ENCODE measurements at places on chromosomes 7 and 10.

DNA sequence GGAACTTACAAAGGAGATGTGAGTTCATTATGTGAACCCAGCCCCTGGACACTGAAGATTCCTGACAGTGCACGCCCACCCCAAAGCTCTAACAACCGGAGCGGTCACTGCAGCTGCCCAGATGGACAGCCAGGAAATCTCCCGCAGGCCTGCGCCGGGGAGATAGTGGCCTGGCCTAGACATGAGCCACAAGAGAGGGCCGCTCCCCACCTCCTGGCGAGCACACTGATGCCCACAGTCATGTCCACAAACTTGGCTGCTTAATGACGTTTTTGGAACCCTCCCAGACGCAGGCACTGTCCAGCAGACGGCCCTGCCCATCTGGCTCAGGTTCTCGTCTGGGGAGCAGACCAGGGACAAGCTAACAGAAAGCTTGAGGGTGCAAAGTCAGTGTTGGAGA is 34.2 kb downstream of the TCERG1L start:
- no peak for DNase-seq

- DNase-seq: no peak
Observed at GRCh38 chr7:47670729-47671128, 88.8 kb upstream of the TNS3 start.

GRCh38 chr7:101159696-101160674 is 5.4 kb downstream of the VGF start:
- DNase-seq: no peak

DNA sequence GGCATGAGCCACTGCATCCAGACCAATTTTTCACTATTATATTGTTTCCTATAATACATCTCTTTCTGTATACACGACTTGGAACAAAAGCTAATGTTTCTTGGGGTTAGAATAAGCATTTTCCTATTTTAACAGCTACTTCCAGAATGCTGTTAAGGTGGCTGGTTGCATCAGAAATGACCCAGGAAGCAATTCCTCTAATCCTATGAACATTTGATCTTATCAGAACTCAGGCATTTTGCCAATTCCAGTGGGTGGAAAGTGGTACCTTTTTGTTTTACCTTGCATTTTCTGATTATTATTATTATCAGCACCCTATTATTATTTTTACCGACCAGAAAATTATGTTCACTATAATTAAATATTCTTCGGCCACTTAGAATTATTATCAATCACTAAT is 73.3 kb downstream of the NDUFB2 start:
- no peak for DNase-seq

- DNase-seq: no peak
Observed at GRCh38 chr10:130882906-130883305, 428.6 kb downstream of the TCERG1L start.
